Motor neuron (in vitro differentiated cells): ENCODE measurements at places on chromosomes 1 and 21.

DNA sequence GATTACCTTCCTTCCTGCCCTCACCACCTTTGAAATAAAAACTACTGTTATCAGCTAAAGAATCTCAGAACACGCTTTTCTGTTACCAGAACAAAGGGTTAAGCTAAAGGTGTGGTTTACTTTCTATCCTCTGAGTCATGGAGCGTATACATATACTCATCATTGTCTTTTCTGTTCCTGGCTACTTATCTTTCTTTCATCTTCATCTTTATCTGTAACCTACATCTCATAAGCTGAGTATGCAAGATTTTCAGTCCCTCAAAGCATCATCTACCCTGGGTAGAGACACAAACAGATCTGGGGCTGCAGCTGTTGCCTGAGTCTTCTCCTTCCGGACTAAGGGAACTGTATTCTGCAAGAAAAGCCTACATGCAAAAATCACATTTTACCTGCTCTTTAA lies 75.6 kb downstream of the LMO4 start:
- ATAC-seq, result no peak

DNA sequence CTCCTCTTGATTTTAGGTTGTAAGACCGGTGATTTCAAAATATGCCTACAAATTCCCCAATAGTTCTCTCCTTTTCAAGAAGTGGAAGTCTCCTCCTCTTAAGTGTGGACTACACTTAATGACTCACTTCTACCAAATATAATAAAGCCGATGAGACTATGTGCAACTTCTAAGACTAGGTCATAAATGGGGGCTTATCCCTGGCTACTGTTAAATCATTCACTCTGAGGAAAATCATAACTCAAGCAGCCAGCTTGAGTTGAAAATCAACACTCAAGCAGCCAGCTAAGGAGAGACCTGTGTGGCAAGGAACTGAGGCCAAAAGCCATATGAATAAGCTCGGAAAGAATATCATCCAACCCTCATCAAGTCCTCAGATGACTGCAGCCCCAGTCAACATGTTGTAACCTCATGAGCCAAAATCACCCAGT lies 49.6 kb upstream of the PSMG1 start:
- no peak for ATAC-seq

DNA sequence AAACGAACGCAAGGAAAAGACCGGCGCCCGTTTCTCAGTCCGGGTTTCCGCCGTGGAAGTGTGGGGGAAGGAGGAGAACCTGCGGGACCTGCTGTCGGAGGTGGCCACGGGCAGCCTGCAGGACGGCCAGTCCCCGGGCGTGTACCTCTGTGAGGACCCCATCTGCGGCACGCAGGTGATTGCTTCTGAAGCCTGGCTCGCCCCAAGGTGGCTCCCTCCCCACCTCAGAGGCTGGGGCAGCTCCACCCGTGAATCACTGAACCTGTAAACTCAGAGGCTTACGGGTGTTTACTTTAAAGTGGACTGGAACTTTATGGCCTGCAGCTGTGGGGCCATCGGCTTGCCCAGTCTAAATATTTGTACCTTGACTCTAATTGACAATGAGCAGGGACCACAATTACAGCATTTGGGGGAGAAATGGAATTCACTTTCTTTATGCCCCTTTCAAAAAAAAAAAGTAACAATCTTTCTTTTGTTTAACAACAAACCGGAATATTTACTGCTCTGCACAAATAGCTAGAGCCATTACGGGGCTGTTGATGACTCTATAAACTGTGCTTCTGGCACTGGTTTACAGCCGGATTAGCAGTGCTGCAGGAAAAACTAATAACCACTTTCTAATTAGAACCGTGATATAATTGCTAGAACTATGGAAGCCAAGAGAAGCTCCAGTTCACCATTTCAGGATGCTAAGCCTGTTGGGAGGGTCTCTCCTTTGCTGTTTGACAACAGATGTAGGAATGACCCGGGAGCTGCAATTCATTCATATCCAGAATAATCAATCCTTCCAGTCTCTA lies 454.8 kb downstream of the KIF26B start:
- ATAC-seq, result no peak

DNA sequence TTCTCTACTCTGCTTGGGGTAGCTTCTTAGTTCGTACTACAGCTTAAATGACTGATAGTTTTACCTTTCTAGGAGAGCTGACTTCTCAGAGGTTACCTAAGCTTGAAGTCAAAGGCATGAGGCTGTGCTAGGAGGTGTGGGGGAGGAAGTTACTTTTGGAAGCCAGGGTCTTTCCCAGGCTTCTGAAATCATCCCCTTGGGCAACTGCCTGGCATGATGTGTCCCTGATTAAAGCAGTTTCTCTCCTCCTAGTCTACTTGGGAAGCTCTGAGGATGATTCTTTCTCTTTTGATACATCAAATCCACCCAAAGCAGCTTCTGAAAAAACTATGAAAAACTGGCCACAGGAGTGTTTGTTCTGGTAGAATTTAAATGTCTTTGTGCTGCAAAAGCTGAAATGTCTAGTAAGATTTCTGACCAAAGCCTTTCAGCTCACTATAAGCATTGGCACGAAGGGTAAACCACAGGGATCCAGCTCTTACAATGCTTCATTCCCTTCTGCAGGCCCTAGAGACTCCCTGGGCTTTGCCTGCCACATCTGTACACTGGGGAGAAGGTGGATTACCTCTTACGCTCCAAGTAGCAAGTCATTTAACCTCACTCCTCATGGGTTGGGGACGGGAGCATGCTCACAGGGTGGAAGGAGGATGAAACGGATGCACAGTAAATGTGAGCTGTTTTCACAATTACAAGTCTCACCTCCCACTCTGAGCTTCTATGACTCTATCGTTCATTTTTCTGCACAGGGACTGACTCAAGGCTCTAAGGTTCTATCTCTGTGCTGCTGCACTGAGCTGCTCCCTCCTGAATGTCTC lies 59.6 kb downstream of the RUNX1 start:
- no peak for ATAC-seq

GRCh38 chr1:66933887-66934700 lies 9.3 kb downstream of the MIER1 start:
- ATAC-seq, result no peak

DNA sequence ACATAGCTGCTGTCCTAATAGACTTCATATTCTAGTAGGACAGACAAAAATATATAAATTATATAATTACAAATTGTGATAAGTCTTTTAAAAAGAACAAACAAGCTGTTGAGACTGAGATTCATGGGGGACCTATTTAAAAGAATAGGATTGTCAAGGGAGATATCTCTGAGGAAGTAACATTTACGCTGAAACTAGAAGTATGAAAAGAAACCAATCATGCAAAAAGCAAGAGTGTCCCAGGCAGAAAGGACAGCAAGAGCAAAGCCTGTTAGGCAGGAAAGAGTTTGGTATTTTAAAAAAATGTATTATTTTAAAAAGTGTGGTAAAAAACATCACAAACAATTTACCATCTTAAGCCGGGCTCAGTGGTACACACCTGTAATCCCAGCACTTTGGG lies 9.1 kb upstream of the METTL13 start:
- ATAC-seq, result no peak

DNA sequence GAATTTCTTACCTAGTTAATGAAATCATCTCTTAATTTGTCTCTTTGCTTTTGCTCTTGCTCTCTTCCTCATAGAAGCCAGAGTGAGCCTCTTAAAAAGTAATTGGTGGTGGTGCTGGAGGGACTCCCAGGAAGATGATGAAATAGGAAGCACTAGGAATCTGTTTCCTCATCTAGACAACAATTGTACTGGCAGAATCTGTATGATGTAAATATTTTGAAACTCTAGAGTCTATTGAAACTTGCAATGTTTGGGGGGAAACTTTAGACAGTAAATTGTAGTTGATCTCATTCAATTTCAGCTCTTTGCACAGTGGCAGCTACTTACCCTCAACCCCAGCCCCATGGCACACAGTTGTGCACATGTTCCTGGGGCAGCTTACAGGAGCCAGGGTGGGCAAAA lies 10.6 kb downstream of the RGSL1 start:
- no peak for ATAC-seq

- ATAC-seq, result no peak
Observed at GRCh38 chr1:193785850-193786420, 599.5 kb upstream of the B3GALT2 start.

GRCh38 chr1:77539519-77540142 lies 142.8 kb downstream of the ZZZ3 start:
- ATAC-seq, result peak; percentile 17

GRCh38 chr1:25811384-25812082 lies 8.2 kb upstream of the MTFR1L start:
- ATAC-seq, result no peak

DNA sequence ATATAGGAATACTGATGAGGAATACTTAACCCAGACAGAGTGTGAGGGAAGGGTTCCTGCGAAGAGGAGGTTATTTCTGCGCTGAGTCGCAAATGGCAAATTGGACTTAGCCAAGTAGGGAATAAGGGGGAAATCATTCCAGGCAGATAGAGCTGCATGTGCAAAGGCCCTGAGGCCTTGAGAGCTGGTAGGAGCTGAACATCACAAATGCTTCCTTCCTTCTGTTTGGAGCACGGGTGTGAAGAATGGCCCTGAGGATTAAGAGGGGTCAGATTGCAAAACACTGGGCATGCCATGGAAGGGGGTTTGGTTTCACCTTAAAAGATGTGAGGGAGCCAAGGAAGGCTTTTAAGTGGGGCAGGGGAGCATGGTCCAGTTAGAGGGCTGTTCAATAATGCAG lies 12.4 kb downstream of the IER5 start:
- no peak for ATAC-seq

- ATAC-seq, result peak; percentile 28
Observed at GRCh38 chr21:46226920-46227599, 1.5 kb downstream of the LSS start.

DNA sequence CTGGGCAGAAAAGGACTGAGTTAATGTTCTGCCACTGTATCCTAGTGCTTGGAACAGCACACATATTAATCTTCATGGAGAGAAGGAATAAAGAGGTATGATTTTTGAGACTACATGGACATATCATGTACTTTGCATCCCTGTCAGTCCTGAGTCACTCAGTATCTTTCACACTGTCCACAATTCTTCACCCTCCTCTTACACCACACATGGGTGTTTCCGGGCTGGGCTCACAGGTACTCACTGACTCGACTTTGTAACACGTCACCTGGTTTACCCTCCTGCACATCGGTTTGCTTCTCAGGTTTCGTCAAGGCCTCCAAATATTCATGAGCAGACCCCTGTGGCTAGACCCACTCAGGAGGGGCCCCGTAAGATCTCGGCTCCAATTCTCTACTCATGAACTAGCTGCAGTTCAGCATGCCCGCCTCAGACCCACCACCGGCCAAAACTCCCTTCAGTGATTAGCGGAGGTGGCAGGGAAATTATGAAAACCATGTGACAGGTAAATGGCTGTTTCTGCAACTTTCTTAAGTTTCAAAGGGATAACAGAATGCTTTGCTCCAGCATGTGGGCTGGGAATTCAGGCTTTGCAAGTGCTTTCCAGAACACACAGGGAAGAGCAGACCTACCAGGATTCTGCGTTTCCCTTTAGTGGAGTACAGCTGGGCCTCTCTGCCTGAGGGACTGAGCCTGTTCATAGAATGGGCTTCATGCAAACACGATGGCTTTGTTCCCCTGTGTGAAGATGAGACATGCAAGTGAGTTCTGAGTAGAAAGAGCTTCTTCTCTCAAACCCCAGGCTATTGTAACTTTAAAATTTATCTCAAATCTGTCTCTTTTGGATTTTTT lies 31.3 kb upstream of the TRABD2B start:
- ATAC-seq, result no peak

DNA sequence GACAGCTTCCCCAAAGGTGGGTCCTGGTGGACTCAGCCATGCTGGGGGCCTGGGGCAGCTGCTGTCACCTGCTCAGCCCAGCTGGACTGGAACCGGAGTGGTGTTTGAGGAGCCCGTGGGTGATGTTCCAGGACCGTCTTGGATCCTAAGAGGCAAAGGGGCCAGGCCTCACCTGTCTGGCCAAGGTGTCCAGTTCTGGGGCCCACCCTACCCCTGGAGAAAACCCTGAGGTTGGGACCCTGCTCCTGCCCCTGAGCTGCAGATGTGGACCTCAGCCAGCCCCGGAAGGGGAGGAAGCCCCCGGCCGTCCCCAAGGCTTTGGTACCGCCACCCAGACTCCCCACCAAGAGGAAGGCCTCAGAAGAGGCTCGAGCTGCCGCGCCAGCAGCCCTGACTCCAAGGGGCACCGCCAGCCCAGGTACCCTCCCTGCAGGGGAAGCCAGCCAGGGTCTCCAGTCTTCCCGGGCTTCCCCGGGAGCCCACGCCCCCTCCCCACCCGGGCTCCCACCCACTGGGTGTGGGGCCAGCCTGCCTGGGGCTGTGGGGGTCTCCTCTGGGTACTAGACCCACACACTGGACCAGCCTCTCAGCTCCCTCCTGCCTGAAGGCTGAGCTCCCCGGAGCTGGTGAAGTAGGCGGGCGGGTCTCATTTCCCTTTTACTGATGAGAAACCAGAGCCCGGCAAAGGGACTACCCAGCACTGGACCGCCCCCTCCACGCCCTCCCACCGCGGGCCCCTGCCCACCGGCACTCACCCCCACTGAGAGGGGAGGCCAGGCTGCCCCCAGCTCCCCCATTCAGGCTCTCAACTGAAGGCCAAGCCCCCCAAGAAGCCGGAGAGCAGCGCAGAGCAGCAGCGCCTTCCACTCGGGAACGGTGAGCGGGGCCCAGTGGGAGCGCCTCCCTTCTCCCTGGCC lies 1.3 kb downstream of the AIRE start:
- no peak for ATAC-seq

- no peak for ATAC-seq
Observed at GRCh38 chr1:24098943-24099638, 12.8 kb downstream of the MYOM3 start.

DNA sequence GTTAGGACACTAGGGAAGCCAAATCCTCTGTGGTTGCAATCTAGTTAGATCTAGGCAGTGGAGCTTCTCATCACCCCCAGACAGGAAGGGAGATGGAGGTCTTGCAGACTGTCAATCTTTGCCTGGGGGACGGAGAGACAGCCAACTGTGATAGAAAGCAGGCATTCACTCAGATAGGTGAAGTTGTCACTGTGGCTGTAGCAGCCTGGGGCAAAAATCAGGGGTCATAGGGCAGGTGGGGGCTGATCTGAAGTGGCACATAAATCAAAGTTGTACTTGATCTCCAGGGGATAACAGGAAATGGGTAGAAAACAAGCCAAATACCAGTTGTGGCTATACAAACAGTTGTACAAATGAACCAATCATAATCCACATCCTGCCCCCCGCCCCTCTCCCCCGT lies 620.9 kb upstream of the USP24 start:
- ATAC-seq, result no peak

GRCh38 chr1:246865921-246866320 lies 65.8 kb downstream of the AHCTF1 start:
- no peak for ATAC-seq

- peak; percentile 66 for ATAC-seq
Observed at GRCh38 chr1:22691031-22691753, 19.4 kb upstream of the EPHB2 start.

GRCh38 chr1:207156826-207157225 lies 52.8 kb downstream of the C4BPA start:
- ATAC-seq, result no peak

DNA sequence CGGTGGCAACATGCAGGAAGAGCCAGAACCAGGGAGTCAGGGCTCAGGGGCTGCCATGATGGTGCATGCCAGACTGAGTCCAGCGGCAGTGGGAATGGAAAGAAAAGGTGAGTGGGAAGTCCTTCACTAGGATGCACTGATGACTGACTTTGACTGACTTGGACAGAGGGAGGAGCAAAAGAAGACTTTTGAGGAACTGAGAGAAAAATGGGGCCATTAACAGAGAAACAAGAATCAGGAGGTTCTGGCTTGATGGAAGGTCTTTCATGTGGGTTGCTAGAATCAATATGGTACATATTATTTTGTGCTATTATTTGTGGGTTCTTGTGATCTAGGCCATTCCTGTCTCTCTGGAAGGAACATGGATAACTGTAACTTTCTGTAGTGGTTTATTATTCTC lies 454.6 kb upstream of the PROX1 start:
- ATAC-seq, result no peak
